Neural crest cell (in vitro differentiated cells): ENCODE measurements at places on chromosomes 3 and 15.

DNA sequence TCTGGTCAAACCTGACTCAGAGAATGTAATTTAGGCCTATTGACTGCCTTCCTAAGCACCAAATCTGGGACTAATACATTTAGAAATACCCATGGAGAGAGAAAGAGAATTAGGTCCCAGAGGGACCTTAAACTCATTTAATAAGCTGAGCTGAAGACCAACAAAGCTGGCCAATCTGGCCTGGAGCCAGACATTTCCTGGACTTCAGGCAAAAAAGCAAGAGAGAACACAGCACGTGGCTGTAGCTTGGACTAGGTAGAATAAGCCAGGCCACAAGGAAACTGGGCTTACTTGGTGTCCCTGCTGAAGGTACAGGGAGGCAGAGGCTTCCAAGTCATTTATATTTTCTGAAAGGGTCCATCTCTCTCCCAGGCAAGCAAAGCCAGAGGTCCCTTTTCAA is 88.1 kb downstream of the RTP4 start:
- DNase-seq: no peak
- peaks cover 7% of the 10 kb centered on the region for H3K4me1 ChIP-seq
- no peak overlapping the region for H3K4me3 ChIP-seq
- no peaks in the 10 kb centered on the region for H3K27me3 ChIP-seq
- no peak overlapping the region for H3K27ac ChIP-seq

GRCh38 chr3:191330530-191331048 is 263 bp upstream of the UTS2B start:
- H3K4me1 ChIP-seq: peaks cover 49% of the 10 kb centered on the region
- H3K4me3 ChIP-seq: peak overlapping the region; percentile 94
- peak overlapping the region; percentile 95 for H3K27ac ChIP-seq
- DNase-seq: no peak

- H3K27me3 ChIP-seq: peaks cover 5% of the 10 kb centered on the region
- no peak overlapping the region for H3K27ac ChIP-seq
- DNase-seq: no peak
- H3K4me1 ChIP-seq: peaks cover 24% of the 10 kb centered on the region
- H3K36me3 ChIP-seq: peaks cover 6% of the 10 kb centered on the region
- no peak overlapping the region for H3K4me3 ChIP-seq
Measured at GRCh38 chr3:45362758-45363157, 25.6 kb upstream of the LARS2 start.

- H3K4me1 ChIP-seq: no peaks in the 10 kb centered on the region
- no peak overlapping the region for H3K27ac ChIP-seq
- no peaks in the 10 kb centered on the region for H3K27me3 ChIP-seq
- DNase-seq: no peak
- peaks cover 5% of the 10 kb centered on the region for H3K36me3 ChIP-seq
Measured at GRCh38 chr3:18046131-18046915, 303.9 kb upstream of the TBC1D5 start.
